ENCODE measurements at places on chromosomes 6 and 20. TPM values are rescaled to one million over a fixed set of nuclear protein-coding genes. Genes with fewer than 3 reads are reported as not detected.
A peak's percentile ranks its signal among the peaks of the same experiment; 100 is the strongest.

SEMG1 gene
- polyA plus RNA-seq: not detected

MAS1 gene
- not detected for polyA plus RNA-seq

DNA sequence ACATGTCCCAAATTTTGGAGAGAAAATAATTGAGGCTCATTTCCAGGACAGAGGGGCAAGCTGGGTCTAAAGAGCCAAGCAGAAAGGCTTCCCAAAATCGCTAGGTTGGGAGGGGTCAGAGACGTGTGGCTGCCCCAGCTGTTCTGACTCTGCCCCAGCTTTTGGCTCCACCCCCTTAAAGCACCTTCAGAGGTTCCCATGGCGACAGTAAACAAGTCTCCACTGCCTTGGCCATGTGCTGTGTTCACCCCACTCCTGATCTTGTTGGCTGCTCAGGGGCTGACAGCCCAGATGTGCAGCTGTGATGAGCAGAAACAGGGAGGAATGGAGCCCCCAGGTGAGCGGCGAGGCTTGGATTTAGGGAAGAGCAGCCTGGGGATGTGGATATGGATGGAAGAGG is 72.8 kb upstream of the SPTLC3 start:
- no peak for DNase-seq
- H3K27ac ChIP-seq: no peak overlapping the region
- no peaks in the 10 kb centered on the region for H3K36me3 ChIP-seq
- no peaks in the 10 kb centered on the region for H3K4me1 ChIP-seq
- no peaks in the 10 kb centered on the region for H3K27me3 ChIP-seq
- H3K4me3 ChIP-seq: no peak overlapping the region

DNA sequence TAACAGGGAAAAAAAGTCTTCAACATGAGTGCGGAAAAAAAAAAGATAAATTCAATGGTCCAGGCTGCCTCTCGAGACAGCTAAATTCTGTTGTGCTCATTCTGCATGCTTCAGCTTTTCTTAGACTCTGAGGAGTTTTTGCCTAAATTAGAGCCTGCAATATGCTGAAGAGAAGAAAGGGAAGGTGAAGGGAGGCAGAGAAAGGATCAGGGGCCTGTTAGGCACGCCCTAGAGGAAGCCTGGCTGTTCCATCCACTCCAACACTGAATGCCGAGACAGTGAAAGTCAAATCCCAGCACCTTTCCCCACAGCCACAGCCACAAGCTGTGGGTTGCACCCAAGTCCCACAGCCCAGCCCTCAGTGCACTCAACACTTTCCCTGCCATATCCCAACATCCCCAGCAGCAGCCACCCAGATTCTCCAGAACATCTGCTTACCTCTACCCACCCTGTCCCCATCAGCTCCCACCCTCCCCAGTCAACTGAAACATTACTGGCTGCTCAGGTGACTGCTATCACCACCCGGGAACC is 37.3 kb downstream of the PREX1 start:
- DNase-seq: no peak
- H3K27me3 ChIP-seq: no peaks in the 10 kb centered on the region
- H3K4me3 ChIP-seq: no peak overlapping the region
- H3K27ac ChIP-seq: no peak overlapping the region
- no peaks in the 10 kb centered on the region for H3K36me3 ChIP-seq

DNA sequence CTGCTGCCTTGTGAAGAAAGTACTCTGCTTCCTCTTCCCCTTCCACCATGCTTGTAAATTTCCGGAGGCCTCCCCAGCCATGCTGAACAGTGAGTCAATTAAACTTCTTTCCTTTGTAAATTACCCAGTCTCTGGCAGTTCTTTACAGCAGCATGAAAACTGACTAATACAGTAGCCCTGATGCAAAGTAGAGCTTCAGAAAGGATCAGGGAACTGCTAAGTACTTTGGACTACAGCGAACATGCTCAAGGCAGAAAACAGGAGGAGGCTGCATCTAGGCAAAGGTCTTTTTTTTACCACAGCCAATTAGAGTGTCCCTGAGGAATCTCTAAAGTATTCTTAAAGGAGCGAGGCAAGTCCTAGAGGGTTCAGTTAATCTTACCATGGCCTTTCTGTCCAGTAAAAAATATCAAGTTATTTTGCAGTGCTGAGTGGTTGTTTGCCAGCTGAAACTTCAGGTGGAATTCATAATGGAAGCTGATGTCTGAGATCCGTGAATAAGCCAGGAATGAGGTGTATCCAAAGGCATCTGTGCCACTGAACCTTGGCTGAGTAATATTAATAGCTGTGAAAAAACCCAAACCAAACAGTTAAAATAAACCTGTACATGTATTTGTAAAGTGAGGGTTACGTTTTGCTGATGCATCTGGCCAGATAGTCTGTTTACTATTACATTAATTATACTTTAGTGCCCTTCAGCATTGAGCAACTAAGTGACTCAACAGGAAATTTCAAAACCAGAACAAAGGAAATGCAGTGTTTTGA is 170.4 kb downstream of the PHF3 start:
- no peak overlapping the region for H3K27ac ChIP-seq
- no peaks in the 10 kb centered on the region for H3K4me1 ChIP-seq
- no peaks in the 10 kb centered on the region for H3K36me3 ChIP-seq
- no peaks in the 10 kb centered on the region for H3K27me3 ChIP-seq
- no peak for DNase-seq

DNA sequence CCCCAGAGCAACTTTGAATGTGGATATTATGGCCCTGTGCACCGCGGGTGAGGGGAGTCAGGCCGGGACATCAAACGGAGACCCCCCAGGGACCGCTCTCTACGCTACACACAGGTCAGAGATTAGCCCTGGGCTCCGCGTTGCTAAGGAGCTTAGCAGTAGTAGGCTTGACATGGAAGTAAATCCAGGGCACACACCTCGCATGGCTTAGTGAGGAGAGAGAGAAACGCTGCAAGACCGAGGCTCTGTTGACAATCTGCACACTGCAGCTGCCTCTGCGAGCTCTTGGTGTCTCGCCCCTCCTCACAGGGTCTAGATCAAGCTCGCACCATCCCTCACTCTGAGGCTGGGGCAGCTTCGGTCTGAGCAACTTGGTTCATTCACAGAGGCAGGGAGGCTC is 116.1 kb upstream of the CDH4 start:
- DNase-seq: no peak
- no peaks in the 10 kb centered on the region for H3K4me1 ChIP-seq
- H3K27me3 ChIP-seq: no peaks in the 10 kb centered on the region
- H3K4me3 ChIP-seq: no peak overlapping the region

- peak overlapping the region; percentile 82 for H3K27ac ChIP-seq
- DNase-seq: no peak
Measured at GRCh38 chr6:106629859-106630163, 433 bp downstream of the QRSL1 start.

DNA sequence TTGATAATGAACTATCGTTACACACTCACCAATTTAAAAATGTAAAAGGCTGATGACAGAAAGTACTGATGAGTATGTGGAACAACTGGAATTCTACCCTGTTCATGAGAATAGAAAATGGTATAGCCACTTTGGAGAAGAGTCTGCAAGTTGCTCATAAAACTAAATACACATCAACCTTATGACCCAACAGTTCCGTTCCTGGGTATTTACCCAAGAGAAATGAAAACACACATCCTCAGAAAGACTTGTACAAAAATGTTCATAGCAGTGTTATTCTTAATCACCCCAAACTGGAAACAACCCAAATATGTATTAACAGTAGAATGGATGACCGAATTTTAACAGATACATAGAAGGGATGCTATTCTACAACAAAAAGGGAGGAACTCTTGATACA is 145.7 kb upstream of the LRFN2 start:
- H3K27ac ChIP-seq: no peak overlapping the region
- no peak overlapping the region for H3K4me3 ChIP-seq
- H3K4me1 ChIP-seq: no peaks in the 10 kb centered on the region
- no peak for DNase-seq

DNA sequence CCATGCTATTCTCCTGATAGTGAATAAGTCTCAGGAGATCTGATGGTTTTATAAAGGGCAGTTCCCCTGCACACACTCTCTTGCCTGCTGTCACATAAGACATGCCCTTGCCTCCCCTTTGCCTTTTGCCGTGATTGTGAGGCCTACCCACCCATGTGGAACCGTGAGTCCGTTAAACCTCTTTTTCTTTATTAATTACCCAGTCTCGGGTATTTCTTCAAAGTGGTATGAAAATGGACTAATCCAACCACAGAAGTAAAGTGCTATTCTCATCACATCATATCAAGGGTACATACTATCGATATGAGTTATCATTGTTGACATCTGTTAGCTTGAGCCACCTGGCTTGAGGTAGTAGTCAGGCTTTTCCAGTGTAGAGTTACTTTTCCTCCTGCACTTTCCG is 2.3 kb downstream of the MANBAL start:
- H3K27me3 ChIP-seq: no peaks in the 10 kb centered on the region
- no peak overlapping the region for H3K4me3 ChIP-seq
- peaks cover 26% of the 10 kb centered on the region for H3K4me1 ChIP-seq
- no peaks in the 10 kb centered on the region for H3K36me3 ChIP-seq
- no peak for DNase-seq
